NCI-H2171 (cell line): ENCODE measurements at places on chromosomes 7 and 10.

DNA sequence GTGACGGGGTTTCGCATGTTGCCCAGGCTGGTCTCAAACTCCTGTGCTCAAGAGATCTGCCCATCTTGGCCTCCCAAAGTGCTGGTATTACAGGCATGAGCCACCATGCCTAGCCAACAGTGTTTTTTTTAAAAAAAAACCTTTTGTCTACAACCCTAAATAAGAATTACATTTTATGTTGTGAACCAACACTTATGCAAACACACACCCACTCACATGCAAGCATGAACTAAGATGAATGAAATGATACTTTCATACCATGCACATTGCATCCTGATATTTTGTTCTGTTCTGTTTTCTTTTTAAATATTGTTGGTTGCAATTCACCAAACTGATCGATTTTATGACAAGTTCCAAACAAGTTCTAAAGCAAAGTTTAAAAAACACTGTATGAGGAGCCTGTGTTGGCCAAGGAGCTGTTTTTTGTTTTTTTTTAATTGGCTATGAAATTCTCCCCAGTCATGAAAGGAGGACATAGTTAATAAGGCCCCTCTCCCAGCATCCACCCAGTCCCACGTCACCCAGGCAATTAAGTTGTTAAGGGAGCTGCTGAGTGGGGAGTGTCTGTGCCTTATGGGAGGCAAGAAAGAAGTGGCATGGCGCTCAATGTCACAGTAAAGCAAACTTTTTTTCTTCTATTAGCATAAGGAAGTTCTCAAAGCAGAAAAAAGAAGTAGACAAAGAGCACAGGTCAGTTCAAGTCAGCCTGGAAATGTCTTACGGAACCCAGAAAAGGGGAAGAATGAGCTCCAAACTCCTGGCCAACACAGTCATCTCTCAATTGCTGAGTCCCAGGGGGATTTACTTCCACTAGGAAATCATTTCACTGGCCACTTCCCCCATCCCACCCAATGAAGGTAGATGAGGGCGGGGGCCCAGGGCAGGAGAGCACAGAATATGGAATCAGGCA, 50.1 kb downstream of the NOD1 start:
- no peak for DNase-seq

DNA sequence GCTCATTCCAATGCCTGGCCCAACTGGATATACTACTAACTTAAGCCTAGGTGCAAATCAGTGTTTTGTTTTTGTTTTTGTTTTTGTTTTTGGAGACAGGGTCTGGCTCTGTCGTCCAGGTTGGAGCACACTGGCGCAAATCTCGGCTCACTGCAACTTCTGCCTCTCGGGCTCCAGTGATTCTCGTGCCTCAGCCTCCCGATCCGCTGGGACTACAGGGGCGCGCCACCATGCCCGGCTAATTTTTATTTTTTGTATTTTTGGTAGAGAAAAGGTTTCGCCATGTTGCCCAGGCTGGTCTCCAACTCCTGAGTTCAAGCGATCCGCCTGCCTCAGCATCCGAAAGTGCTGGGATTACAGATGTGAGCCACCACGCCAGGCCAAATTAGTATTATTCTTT, 1.6 kb downstream of the PPP3CB start:
- DNase-seq, result no peak

DNA sequence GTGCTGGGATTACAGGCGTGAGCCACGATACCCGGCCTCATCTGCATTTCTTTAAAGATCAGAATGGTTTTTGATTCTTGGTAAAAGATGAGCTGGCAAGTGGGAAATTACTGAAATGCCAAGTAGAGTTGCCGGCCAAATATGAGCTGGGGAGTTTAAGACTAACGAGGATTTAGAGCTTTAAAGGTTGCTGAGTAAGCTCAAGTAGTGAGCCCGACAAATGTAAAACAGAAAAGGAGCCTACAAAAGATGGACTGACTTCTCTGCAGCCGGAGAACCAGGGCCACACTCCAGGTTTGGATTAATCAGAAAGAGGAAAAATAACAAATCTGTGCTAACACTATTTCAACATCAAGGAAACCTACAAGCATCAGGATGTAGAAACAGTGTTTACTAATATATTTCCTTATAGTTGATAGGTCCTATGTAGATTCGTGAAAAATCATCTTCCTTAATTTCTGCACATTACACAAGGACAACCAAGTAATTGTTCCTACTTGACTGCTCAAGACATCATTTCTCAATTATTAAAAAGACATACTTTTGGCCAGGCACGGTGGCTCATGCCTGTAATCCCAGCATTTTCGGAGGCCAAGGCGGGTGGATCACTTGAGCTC, 49.6 kb downstream of the MPP7 start:
- DNase-seq, result no peak

- DNase-seq, result no peak
These were observed 14.7 kb downstream of the GPR141 start for GRCh38 chr7:37698276-37698675.
